NCI-H146 (cell line): ENCODE measurements at places on chromosomes 4 and X.

DNA sequence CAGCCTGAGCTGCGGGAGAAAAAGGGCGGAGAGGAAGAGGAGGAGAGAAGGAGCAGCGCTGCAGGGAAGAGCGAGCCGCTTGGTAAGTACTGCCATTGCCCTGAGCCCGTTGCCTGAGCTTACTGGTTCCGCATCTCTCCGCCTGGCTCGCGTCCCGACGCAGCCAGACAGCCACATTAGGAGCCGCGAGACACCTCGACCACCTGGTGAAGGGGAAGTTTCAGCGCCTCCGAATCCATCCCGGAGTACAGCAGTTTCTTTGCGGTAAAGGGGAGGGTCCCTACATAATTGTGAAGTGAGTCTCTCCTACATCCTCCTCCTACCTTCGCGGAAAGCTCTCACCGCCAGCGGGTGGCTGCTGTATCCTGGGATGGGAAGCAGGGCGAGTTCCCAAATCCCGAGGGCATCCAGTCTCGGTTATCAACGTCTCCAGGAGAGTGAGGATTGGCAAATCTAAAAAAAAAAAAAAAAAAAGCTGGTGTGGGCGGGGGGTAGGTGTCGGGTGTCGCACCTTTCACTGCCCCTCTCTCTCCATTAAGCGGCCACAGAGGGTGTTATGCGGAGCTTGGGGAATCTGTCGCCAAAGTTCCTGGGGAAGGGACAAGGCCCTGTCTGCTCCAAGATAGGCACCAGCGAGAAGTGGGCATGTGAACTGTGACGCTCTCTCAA is 7.9 kb downstream of the TBX22 start:
- DNase-seq: no peak

DNA sequence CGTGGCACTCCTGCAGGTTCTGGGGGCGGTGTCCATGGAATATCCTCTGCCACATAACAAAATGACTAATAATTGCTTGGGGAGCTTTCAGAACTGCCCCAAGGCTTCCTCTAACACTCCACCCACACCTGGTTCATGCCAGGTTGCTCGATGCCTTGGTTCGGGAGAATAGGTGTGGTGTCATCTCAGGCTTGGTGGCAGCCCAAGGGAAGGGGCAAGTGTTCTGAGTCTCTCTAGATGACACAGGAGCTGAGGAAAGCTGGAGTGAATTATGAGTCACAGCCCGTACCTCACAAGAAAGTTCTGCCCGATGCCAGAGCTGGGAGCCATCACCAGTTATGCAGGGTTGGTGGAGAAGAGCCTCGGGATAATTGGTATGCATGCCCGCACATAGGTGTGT is 14.7 kb downstream of the FTSJ1 start:
- DNase-seq: no peak

- DNase-seq: no peak
These were observed 958.6 kb downstream of the STIM2 start for GRCh38 chr4:27819246-27819645.

- DNase-seq: no peak
These were observed 84.5 kb upstream of the GPM6B start for GRCh38 chrX:13901354-13901753.

DNA sequence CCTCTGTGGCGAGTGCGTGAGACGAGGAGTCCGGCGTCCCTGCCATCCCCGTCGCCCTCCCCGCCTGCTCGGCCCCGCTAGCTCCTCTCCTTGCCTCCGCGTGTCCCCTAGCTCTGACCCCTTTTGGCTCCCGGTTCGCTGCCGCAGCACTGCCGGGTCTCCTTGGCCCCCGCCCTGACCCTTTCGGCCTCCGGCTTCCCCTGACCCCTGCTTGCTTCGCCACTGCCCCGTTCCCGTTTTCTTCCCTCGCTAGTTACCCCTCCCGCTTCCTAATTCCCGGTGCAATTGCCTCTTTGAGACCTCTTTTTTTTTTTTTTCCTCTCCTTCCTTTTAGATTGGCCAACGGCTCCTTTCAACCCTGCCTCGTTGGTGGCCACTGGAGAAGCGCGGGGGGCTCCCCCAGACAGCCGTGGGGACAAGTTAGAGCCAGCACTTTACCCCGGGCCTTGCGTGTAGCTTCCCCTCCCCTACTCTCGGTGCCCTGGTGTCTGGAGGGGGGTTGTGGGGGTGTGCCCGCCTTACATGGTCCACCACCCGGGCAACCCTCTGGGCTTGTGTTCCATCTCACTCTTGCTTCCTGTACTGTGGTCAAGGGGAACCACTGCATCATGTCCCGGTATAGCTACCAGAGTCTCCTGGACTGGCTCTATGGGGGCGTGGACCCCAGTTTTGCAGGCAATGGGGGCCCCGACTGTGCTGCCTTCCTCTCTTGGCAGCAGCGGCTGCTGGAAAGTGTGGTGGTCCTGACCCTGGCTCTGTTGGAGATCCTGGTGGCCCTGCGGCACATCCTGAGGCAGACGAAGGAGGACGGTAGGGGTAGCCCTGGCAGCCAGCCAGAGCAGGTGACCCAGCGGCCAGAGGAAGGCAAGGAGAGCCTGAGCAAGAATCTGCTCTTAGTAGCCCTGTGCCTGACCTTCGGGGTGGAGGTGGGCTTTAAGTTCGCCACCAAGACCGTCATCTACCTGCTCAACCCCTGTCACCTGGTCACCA is 548 bp downstream of the TMEM164 start:
- DNase-seq: peak; percentile 24

- DNase-seq: no peak
These were observed 406.3 kb upstream of the GRIA3 start for GRCh38 chrX:122777766-122778165.

DNA sequence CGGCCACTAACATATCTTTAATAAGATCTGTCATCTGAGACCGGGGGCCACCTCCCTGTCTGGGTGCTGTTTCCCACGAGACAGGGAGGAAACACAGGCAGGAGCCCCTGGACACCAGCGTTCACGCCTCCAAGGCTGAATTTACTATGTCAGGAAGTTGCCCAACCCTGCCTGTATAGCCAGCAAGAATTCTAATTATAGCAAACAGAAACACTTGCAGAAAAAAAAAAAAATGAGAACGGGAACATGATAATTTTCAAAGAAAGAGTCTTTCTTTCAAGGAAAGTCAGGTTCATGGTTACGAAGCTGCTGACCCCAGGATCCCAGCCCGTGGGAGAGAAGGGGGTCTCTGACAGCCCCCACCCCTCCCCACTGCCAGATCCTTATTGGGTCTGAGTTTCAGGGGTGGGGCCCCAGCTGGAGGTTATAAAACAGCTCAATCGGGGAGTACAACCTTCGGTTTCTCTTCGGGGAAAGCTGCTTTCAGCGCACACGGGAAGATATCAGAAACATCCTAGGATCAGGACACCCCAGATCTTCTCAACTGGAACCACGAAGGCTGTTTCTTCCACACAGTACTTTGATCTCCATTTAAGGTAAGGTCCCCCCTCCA is at the start of gene IL3RA:
TSS of gene IL3RA (plus strand) at position 455 of the 613 bp plus-strand sequence. CDS start 4,981 bp downstream, outside the sequence.
- no peak for DNase-seq

DNA sequence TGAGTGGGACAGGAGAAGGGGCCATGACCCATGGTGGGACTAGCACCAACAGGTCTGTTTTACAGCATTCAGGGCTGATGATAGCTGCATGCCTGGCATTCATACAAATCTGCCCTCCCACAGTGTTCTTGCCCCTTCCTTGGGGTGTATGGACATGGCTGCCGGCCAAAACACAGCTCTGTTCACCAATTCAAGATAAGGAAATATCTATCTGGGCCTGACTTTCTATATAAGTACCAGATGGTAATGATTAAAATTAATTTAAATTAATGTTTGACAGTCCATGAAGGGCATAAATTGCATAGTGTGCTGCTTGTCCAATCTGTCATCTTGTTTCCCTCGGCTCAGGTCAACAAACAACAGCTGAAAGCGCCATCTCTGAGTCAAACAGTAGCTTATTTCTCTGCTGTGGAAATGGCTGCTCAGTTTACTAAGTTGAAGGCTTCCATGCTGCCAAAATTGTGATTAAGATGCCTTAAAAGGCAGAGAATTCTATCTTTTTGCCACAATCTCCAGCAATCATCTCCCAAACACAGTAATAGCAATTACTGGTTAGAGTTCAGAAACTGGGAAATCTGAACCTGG is 67.0 kb upstream of the TSPAN7 start:
- DNase-seq: no peak

- no peak for DNase-seq
These were observed 14.3 kb downstream of the CFAP99 start for GRCh38 chr4:2432991-2433530.

GRCh38 chrX:20116577-20117240 is at the start of gene MAP7D2:
Gene MAP7D2, minus strand, starts transcription at chrX:20116907. Its CDS starts 28 bp downstream, at chrX:20116879.
- peak; percentile 41 for DNase-seq

- DNase-seq: no peak
These were observed 154.1 kb upstream of the CPEB2 start for GRCh38 chr4:14848229-14848628.

DNA sequence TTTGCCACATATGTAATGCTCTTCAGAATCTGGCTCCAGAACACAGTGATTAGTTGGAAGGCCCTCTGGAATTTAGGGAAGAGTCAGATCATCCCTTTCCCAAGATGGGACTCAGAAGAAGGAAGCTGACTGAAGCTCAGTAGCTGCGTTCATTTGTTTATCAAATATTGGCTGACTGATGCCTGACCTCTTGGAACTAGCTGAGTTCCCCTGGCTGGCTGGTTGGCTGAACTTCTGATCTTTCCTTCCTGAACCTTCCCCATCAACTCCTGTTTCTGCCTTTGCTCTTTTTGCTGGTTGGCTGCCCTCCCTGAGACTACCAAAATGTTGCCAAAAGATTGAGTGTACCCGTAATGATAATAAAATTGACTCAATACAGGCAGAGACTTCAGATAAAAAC is 866.5 kb upstream of the INTU start:
- no peak for DNase-seq

- DNase-seq: no peak
These were observed 56.3 kb downstream of the ENOX2 start for GRCh38 chrX:130846746-130847145.

DNA sequence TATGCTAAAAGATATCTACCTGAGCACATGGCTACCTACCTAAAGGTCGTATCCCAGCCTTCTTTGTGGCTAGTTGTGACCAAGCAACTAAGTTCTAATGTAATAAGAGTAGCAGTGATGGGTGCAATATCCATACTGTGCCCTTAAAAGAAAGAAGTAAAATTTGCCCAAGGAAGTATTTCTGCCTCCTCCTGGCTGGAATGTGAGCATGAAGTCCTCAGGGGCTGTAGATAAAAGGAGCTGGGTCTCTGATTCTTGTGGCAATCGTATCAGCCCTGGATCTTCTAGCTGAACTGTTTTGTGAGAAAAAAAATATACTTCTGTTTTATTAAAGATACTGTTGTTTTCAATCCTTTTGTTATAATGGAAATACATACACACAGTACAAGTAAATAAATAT is 217.4 kb downstream of the GPAT3 start:
- no peak for DNase-seq

- no peak for DNase-seq
These were observed 158.4 kb downstream of the TENT5D start for GRCh38 chrX:80578517-80579105.

DNA sequence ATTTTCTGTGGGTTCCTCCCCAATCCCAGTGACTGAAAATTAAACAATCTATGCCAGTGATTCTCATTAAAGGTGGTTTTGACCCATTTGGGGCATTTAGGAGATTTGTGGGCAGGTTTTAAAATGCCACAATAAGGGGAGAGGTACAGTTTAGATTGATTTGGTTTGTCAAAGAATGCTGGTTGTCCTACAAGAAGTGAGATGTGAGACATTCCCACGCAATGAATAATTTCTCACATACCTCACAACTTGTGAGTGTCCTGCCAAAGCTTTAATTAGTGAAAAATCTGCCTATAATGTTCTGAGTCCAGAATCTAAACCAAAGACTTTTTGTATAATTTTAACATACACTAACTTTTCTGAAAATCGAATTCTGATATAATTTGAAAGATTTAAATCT is 199.4 kb downstream of the MAPK10 start:
- DNase-seq: no peak

GRCh38 chr4:48340276-48340964 is 909 bp upstream of the SLAIN2 start:
- DNase-seq: peak; percentile 2

DNA sequence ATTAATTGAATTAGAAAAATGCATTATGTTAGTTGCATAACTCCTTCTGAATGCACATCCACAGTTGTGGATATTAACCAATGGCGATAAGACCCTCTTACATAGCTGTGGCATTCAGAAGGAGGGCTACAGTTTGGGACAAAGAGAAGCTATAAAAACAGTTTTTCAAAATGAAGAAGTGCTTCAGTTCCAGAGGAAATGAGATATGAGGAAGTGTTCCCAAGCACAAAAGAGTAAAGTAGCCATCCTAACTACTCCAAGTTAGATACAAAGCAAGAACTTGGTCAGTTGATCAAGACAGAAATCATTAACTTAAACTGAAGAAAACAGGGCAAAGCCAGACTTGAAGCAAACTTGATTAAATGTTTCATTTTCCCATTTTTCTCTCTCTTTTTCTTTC is 17.2 kb upstream of the ADGRL3 start:
- DNase-seq: no peak

GRCh38 chrX:28552322-28552721 is 34.9 kb upstream of the IL1RAPL1 start:
- no peak for DNase-seq

GRCh38 chr4:39521253-39521919 is 5.9 kb downstream of the UGDH start:
- no peak for DNase-seq

- peak; percentile 22 for DNase-seq
These were observed 12.1 kb upstream of the CC2D2A start for GRCh38 chr4:15457406-15458201.

- DNase-seq: peak; percentile 19
These were observed 20.4 kb downstream of the LEF1 start for GRCh38 chr4:108148316-108148715.

DNA sequence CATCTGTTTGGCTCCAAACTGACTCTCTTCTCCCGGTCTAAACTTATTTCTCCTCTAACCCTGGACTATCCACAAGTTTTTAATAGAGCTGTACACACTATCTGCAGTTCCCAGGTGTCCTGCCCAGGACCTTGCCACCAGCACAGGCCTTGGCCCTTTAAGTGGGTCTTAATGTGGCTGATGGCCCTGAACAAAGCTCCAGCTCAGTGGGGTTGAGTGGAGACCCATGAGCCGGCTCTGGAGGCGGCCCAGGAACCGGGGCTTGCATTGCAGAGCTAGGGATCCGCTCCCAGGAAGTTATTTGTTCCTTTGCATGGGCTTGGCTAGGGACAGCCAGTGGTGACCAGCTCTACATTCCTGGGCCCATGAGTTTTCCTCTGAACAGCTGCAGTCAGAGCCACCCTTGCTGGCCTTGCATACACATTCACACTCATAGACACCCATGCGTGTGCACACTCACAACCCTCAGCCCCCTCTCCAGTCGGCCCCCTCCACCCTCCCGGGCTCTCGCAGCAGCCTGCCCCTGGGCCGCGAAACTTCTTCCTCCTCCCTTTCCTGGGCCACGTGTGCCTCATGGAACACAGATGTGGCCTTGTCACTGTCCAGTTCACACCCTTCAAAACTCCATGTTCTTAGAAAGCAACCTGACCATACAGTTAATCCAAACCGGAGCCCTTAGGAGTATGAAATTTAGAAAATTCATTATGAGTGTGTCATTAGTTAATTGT is 58.2 kb downstream of the GPR143 start:
- no peak for DNase-seq

DNA sequence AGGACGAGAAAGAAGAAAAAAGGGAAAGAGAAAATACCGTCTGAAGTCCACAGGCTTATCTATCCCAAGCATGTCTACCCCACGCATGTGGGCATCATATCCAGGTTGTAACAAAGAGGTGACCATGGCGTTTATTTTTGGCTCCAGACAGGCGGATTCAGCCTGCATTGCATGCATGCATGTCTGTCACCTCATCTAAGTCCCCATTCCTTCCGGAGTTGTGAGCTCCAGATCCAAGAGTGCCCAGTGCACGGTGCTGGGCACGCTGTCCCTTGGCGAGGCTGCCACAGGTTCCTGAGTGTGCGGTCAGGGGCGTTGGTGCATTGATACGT is 905 bp upstream of the GALNTL6 start:
- DNase-seq: no peak

- no peak for DNase-seq
These were observed 97.6 kb downstream of the RAB28 start for GRCh38 chr4:13386405-13387107.
